Ovary (tissue), 10 donors: ENCODE measurements at places on chromosomes 6 and 20. TPM values are rescaled to one million over a fixed set of nuclear protein-coding genes. Genes with fewer than 3 reads are reported as not detected.

TMEM244 gene
- not detected for polyA plus RNA-seq

GRCh38 chr6:119215309-119215708, 134.3 kb downstream of the MAN1A1 start:
- DNase-seq: no peak

DNA sequence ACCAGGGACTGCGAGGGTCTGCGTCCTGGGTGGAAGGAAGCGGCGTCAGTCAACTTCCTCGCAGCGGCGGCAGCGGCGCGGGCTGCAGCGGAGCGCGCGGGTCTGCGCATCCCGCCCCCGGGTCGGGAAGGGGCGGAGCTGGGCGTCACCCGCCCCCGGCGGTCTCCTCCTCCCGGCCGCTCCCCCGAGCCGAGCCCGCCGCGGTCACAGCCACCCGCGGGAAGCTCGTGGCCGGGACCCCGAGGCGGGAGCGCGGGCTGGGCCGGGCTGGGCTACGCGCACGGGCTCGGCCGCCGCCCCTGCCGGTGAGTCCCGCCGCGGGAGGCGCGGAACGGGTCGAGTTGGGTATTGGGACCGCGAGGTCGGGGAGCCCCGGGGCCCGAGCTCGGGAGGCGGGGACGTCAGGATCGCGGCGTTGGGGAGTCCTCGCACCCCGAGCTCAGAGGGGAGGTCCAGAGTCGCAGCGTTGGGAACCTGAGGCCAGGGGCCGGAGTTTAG, at the start of gene PAQR8:
TSS of gene PAQR8 (plus strand) at position 207 of the 498 bp plus-strand sequence. CDS start 41,063 bp downstream, outside the sequence.
- peak; percentile 87 for DNase-seq

MACROD2 gene
- 3.7 TPM for polyA plus RNA-seq

GRCh38 chr20:33209789-33210188, 7.4 kb upstream of the BPIFA3 start:
- DNase-seq: peak; percentile 59

GRCh38 chr6:53020005-53020744, 25.1 kb upstream of the GSTA4 start:
- DNase-seq: no peak

DNA sequence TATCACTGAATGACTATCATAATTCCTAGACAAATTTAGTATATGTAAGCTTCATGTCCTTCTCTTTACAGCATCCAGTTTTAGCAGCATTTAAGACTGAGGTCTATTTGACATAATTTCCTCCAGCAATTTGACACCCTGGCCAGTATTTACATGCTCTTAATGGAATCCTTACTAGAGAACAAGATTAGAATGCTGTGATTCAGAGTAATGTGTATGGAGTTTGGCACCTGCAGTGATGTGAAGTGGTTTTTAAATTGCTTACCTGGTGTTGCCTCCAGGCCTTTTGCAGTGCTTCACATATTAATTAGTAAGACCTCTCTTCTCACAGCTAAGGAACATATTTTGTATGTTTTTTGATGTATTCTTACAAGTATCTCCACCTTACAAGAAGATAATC, 9.8 kb downstream of the NKX2-4 start:
- no peak for DNase-seq

GRCh38 chr6:33469661-33470060, 15.3 kb downstream of the ZBTB9 start:
- no peak for DNase-seq

- no peak for DNase-seq
Observed at GRCh38 chr6:87182321-87182720, 27.0 kb downstream of the ZNF292 start.

AFDN gene
- polyA plus RNA-seq: 24.4 TPM

BNIP5 gene
- polyA plus RNA-seq: 0.01 TPM

CGAS gene
- 3.5 TPM for polyA plus RNA-seq

WFDC5 gene
- not detected for polyA plus RNA-seq

RALGAPA2 gene
- 8.4 TPM for polyA plus RNA-seq

GRCh38 chr6:157233686-157234085, 89.6 kb downstream of the TMEM242 start:
- no peak for DNase-seq

CLPSL1 gene
- not detected for polyA plus RNA-seq

DNA sequence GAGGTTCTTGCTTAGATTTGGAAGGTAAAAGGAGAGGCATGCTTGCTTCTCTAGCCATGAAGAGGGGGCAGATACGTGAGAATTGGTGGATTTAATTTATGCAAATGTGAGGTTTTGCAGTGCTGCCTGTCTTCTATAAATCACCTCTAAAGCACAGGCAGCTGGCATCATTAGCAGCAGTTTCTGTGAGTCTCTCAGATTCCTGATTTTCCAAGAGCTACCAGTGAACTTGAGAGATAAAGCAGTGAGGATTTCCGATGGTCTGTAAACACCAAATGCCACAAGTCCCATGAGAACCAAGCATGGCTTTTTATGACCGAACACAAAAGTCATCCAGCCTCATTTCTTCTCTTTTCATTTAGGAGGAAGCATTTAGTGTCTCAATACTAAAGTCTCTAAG, 3.2 kb upstream of the SIRPB2 start:
- DNase-seq: no peak

KCNQ2 gene
- polyA plus RNA-seq: not detected

PMEPA1 gene
- 14.6 TPM for polyA plus RNA-seq

DNA sequence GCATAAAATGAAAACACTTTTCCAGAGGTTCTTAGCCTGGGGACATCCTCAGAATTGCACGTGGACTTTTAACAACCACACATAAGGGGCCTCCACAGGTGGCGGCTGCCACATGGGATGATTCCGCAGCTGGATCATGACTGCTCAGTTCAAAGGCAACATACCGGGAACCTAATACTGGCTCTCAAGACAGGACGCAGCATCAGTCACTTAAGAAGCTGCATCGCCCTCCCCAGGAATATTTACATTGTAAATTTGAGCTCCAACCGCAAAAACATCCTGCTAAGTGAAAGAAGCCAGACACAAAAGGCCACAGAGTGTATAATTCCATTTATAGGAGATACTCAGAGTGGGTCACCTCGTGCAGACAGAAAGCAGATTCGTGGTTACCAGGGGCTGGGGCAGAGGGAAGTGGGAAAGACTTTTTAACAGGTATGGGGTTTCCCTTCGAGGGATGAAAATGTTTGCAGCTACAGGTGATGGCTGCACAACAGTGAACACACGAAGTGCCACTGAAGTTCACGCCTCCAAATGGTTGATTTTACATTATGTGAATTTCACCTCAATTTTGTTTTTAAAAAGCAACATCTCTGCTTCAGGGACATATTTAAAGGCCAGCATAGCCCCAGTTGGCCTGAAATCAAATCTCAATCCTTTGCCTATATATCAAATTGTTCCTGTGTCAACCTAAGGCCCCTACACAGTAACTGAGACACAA, 141.5 kb downstream of the BMP7 start:
- DNase-seq: no peak

DNA sequence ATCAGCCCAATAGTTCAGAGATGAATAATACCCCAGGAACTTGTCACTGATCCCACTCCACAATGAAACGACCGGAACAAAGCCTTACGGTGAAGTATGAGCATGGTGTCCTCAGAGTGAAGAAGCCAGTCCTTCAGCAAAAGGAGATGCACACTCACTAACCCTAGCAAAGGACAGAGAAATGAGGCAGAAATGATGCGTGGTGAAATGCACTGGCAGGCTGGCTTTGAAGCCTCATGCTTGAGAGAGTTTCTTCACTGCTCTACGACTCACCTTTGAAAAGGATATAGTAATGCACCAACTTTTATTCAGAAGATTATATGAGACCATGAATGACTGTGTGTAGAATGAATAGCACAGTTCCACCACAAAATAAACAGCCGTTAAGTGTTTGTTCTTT, 74.8 kb downstream of the PHACTR1 start:
- DNase-seq: no peak

- DNase-seq: peak; percentile 53
Observed at GRCh38 chr6:31791324-31792089, 4.0 kb downstream of the VARS1 start.

UNC5CL gene
- polyA plus RNA-seq: 0.91 TPM

DNA sequence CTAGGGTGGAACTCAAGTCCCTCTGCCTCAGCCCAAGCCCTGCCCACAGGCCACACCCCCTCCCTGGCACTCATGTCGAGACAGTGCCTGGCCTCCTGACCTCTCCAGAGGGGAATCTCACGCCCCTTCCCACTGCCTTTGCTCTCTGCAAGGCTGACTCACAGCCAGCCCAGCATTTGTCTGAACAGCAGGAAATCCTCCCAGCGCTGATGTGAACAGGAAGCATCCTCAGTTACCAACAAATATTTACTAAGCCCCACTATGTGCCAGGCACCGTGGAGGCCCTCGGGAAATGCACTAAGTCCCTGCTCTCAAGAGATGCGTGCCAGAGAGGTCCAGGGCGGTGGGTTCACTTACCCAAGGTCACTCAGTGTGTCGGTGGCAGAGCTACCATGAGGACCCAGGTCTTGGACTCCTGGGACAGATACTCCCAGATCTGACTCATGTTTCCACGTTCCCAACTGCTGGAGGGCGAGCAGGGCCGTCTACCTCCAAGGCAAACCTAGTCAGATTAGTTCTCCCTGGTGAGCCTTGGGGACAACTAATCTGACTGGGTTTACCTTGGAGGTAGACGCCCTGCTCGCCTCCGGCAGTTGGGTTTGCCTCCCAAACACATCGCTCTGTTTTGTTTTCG, 7.8 kb downstream of the ADA start:
- peak; percentile 22 for DNase-seq

CLVS2 gene
- polyA plus RNA-seq: 0.08 TPM

DNA sequence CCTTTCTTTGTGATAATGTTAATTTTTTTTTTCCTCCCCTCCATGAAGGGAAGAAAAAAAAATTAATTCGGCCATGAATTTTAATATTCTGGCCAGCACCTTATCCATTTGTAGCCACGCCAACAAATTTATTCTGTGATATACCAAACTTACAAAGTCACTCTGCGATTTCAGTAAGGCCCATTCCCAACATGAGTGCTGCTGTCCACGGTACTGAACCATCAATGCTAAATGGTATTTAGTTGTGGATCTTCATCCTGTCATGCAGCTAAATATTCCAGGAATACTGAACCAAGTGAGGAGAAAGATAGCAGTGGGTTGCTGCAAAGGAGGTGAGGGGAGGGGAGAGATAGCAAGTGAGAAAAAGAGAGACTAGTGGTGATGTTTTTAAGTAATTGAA, 19.5 kb upstream of the RSPH4A start:
- no peak for DNase-seq

DNA sequence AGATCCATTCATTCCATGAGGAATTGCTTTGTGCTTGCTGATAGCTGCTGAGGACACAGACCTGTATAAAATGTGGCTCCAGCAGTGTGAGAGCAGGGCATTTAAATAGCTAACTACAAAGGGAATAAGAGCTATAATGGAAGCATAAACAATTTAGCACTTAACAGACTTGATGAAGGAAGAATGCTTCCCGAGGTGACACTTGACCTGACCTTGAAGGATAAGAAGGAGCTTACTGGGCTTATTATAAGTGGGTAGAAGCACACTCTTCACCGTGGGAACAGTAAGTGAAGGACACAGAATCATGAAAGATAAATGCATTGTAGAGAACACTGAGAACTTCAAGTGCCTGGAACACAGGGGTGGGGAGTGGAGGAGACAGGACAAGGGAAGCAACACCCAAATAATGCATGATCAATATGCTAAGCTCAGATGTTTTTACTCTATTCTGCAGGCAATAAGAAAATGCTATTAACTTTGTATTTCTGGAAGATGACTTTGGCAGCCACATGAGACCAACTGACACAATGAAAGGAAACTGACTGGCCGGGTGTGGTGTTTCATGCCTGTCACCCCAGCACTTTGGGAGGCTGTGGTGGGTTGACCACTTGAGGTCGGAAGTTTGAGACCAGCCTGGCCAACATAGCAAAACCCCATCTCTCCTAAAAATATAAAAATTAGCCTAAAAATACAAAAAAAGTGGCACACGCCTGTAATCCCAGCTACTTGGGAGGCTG, 84.2 kb downstream of the EPB41L2 start:
- no peak for DNase-seq

DNA sequence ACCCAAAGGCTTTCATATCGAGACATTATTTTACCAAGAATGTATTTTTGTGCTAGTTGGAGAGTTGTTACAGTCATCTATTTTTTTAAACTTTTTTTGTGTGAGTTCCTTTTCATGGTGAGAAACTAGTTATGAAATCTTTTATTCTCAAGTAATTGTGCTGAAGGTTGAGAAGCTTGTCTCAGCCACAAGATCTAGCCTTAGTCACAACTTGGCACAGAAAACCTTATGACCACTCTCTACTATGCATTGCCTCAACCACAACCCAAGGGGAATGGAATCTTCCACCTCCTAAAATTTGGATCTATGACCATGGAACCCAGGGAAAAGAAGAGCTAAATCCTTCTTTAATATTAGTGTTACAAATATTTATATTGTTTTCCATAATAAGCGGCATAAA, 58.5 kb downstream of the HS3ST5 start:
- DNase-seq: no peak

GRCh38 chr20:497979-498378, 35.6 kb upstream of the TBC1D20 start:
- no peak for DNase-seq

DNA sequence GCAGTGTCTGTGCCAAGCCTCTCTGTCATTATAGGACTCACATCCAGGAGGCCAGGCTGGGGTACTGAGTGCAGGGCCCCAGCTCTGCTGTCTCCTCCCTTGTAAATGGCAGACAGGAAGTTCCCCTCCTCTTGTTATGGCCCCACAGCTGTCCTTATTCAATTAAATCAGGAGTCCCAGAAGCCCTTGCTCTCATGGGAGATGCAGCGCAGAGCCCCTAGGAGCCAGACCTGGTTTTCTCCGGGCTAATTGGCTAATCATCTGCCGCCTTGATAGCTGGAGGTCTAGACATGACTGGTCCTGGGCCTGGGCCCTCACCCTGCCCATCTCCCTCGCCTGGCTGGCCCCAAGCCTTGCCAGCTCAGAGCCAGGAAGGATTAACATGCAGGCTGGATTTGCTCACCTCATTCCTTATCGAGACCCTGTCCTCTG, 172.0 kb downstream of the VEGFA start:
- no peak for DNase-seq

CYP39A1 gene
- polyA plus RNA-seq: 9.0 TPM

GNL1 gene
- 77.8 TPM for polyA plus RNA-seq

GRCh38 chr20:14375416-14375985, 38.1 kb upstream of the FLRT3 start:
- no peak for DNase-seq

DNA sequence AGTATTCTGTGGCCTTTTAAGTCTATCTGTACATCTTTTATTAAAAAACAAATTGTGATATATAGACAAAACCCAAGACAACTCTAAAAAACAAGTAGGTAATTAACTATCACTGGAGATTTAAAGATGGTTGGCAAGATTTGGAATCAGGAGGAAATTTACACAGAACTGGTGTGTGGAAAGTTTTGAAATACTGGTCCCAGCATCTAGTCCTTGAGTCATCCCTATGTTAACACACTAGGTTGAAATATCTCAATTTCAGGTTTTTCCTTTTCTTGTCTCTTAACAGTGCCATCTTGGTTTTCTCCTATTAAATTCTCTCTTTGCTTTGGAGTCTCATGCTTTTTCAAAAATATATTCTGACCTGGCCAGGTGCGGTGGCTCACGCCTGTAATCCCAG, 27.5 kb downstream of the SASH1 start:
- DNase-seq: no peak

- DNase-seq: no peak
Observed at GRCh38 chr6:15677822-15678221, 15.0 kb upstream of the DTNBP1 start.
